SK-N-SH (cell line): ENCODE measurements at places on chromosomes 5 and 9. TPM values are rescaled to one million over a fixed set of nuclear protein-coding genes. Genes with fewer than 3 reads are reported as not detected.

DNA sequence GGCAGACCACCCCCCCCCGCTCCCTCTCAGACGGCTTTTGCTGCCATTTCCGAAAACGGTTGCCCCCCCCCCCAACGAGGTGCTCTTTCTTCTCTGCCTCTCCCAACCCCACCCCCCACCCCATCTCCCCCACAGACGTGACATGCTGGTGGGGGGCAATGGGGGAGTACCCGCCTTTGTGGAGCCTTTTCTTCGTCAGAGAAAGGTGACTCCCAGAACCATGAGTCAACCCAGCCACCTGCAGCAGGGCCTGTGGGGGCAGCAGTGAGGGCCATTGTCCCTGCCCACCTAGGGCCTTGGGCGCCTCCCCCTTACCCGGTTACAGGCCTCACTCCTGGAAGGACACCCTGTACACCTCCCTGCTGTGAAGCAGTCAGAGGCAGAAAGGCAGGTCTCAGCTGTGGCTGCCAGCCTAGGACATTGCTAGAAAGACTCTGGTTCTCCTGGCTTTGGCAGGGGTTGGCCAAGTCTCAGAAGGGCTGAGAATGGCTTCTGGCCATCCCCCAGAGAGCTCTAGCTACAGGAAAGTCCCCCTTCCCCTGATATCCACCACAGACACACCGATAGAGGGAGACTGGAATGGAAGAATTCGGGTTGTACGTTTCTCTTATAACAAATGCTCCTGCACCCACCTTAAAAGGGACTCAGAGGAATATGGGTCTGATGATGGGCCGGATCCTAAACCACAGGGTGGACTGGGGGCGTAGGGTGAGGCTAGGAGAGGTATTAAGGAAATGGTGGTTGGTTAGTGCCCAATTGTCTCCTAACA, 2.2 kb downstream of the DNAJB5 start:
- H3K27ac ChIP-seq: peak overlapping the region; percentile 88; the same call in 1 of the 2 replicates
- no peak overlapping the region for H3K4me3 ChIP-seq
- DNase-seq: no peak
- H3K27me3 ChIP-seq: no peaks in the 10 kb centered on the region
- H3K36me3 ChIP-seq: peaks cover 7% of the 10 kb centered on the region

GRCh38 chr9:131709771-131710431, 30.0 kb downstream of the RAPGEF1 start:
- H3K27me3 ChIP-seq: no peaks in the 10 kb centered on the region
- no peak for DNase-seq
- H3K4me3 ChIP-seq: no peak overlapping the region
- peaks cover 21% of the 10 kb centered on the region; the same call in 1 of the 2 replicates for H3K4me1 ChIP-seq

- H3K4me1 ChIP-seq: peaks cover 6% of the 10 kb centered on the region; the same call in 1 of the 2 replicates
- DNase-seq: no peak
- H3K27me3 ChIP-seq: no peaks in the 10 kb centered on the region
Observed at GRCh38 chr5:61389609-61390008, 57.6 kb downstream of the ZSWIM6 start.

Gene PDLIM7
- 183 and 206 TPM in 2 replicates for polyA plus RNA-seq

Gene HTR4
- polyA plus RNA-seq: not detected in 2 replicates

Gene TNC
- 572 and 805 TPM in 2 replicates for polyA plus RNA-seq
